AG04450 (cell line): ENCODE measurements at places on chromosomes 3 and 15.

- peak; percentile 44 for DNase-seq
These were observed 79.8 kb downstream of the PLCH1 start for GRCh38 chr3:155664925-155665695.

DNA sequence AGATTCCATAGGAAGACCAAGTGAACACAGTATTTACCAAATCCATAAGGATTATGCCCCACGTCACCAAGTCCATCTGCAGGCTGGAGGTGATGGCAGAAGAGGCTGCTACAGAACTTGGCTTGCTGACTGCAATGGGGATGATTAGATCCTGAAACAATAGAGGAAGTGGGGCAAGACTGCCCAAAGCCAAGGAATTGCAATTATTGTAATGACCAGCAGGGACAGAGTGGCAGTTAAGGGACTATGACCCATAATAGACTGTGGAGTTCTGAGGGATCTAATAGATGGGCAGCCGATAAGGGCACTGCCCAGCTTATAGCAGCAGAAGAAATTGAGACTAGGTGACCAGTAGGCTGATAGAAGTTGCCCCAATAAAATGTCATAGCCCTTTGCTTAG lies 108.4 kb downstream of the MINAR1 start:
- no peak for DNase-seq

GRCh38 chr3:70863049-70863448 lies 550.6 kb upstream of the MDFIC2 start:
- no peak for DNase-seq

GRCh38 chr15:75723847-75724660 lies 11.4 kb upstream of the CSPG4 start:
- peak; percentile 87 for DNase-seq

- no peak for DNase-seq
These were observed 5.6 kb downstream of the RTP3 start for GRCh38 chr3:46503200-46503874.

DNA sequence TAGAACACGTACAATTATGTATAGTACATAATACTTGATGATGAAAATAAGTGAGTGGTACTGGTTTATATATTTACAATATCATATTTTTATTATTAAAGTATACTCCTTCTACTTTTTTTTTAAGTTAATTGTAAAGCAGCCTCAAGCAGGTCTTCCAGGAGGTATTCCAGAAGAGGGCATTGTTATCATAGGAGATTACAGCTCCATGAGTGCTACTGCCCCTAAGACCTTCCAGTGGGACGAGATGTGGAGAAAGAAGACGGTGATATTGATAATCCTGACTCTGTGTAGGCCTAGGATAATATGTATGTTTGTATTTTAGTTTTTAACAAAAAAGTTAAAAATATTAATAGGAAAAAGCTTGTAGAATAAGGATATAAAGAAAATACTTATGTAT lies 40.3 kb upstream of the SCN5A start:
- no peak for DNase-seq

- no peak for DNase-seq
These were observed 21.6 kb downstream of the BUB1B start for GRCh38 chr15:40182358-40183029.

DNA sequence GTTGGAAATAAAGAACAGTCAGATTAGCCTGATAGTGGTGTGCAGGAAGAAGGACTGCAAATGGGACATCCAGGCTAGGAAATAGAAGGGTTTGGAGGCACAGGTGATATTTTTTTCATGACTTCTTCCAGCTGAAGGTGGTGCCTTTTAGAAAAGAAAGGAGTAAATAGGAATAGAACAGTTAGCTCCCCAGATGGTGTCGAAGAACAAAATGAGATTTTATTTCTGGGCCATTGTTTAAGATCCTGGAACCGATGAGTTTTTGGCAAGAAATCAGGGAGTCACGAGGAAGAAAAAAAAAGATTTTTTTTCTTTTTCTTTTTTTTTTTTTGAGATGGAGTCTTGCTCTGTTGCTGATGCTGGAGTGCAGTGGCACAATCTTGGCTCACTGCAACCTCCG lies 9.8 kb upstream of the NCK1 start:
- no peak for DNase-seq

- DNase-seq: no peak
These were observed 293.4 kb upstream of the TBC1D5 start for GRCh38 chr3:18035641-18036449.

DNA sequence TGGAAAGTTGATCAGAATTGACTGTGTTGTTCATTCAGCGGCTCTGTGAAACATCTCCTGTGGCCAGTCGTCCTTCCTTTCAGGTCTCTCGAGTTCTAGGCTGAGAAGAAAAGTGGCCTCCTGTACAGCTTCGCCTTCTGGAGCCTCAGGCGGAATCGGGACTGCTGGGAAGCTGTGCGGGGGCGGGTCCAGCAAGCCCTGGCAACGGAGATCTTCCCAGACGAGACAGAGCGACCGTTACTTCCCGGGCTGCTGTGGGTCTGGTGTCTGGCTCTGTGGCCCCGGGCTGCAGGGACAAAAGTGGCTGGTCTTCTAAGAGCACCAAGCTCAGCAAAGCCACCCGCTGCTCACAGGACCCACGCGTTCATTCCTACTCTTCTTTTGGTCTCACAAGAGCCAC lies 88.6 kb upstream of the CACNA2D3 start:
- DNase-seq: no peak

GRCh38 chr3:15520185-15520584 lies 1.3 kb downstream of the COLQ start:
- no peak for DNase-seq

DNA sequence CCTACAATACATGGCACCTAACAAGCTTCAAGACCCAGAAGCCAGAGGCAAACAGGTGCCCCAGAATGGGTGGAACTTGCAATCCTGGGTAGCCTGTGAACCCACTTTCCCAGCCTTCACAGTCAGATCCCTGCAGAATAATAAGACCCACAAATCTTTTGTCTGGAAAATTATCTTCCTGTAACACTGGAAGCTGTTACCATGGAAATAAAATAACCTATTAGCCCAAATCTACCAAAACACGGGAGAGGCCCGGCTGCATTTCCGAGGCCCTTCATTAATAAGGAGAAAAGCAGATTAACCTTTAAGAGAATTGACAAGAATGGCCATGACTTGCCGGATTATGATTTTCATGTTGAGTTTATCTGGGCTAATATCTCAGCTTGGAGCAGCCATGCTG lies 256.1 kb upstream of the PROK2 start:
- DNase-seq: no peak

GRCh38 chr15:101613130-101614000 lies 38.8 kb downstream of the TM2D3 start:
- DNase-seq: no peak

DNA sequence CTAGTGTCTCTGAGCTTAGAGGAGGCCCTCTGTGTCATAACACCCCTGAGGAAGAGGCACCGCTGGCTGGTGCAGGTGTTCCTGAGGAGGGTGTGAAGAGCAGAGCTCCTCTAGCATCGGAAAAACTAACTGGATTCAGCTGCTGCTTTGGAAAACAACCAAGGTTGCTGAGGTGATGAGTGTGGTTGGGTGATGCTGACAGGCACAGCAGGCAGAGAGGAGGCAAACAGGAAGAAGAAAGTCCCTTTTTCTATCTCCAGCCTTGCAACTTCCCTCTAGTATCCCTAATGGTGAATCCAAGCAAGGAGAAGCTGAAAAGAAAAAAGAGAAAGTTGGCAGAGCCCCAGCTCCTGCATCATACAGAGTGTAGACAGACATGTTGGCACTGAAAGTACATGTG lies 3.8 kb upstream of the OR4F15 start:
- peak; percentile 48 for DNase-seq

- DNase-seq: no peak
These were observed 17.3 kb downstream of the CCDC54 start for GRCh38 chr3:107394502-107394901.

GRCh38 chr3:82509106-82509842 lies 747.8 kb upstream of the GBE1 start:
- DNase-seq: no peak

DNA sequence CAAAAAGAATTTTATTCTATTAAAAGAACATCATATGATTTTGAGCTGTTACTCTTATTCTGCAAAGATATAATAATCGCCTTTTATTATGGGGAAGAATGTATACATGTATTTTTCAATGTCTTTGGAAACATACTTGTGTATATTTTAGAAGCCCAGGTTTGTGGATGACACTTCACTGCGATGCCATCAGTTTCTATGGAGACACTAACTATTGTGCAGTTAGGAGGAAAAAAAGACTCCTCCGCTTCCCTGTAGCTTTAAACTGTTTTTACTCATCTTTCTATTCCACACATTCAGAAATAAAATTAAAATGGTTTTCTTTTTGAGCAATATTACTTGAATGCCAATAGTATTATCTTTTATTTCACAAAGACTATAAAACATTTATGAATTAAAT lies 305.0 kb downstream of the NLGN1 start:
- no peak for DNase-seq

DNA sequence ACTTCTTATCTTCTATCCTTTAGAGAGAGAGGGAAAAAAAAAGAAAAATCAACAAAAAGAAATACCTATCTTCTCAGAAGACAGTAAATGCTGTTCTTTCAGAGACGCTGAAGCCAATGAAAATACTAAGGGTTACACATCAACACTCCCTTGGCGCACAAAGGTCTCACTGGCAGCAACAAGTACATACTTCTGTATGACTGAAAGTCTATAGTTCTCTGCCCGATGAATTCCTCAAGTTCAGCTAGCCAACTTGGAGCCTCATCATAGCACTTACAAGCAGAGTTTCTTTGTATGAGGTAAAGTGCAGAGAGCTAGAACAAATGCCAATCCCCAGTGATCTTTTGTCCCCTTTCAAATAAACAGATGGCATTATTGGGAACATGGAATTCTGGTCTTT lies 62.7 kb downstream of the CPNE4 start:
- no peak for DNase-seq

DNA sequence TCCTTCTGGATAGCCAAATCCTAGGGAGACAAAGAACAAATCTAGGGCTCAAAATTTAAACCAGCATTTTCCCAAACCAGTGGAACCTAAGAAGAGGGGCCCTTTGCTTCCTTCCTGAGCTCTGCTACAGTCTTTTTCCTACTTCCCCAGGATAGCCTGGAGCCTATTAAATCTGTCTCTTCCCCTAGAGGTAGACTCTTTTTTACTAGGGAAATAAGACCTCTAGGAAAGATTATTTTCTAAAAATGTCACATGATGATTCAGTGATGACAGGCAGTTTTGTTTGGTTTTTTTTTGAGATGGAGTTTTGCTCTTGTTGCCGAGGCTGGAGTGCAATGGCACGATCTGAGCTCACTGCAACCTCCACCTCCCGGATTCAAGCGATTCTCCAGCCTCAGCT lies 18.5 kb downstream of the RMDN3 start:
- DNase-seq: no peak

GRCh38 chr3:31444220-31445142 lies 88.2 kb upstream of the STT3B start:
- no peak for DNase-seq

- no peak for DNase-seq
These were observed 53.4 kb downstream of the DUT start for GRCh38 chr15:48384616-48385015.

DNA sequence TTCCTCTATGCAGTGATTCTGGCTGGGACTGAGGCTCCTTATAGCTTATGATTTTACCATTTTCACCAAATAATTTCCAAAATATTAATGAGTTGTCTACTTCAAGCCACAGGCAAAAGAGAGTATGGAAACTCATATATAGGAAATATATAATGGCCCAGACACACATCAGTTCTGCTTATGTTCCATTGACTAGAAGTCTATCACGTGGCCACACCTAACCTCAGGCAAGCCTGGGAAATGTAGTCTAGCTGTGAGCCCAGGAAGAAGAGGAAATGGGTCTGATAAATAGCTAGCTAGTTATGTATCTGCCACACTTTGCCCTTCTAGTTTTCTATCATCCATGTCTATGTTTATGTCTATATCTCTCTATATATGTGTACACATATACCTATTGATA lies 195.1 kb downstream of the OTOL1 start:
- no peak for DNase-seq

DNA sequence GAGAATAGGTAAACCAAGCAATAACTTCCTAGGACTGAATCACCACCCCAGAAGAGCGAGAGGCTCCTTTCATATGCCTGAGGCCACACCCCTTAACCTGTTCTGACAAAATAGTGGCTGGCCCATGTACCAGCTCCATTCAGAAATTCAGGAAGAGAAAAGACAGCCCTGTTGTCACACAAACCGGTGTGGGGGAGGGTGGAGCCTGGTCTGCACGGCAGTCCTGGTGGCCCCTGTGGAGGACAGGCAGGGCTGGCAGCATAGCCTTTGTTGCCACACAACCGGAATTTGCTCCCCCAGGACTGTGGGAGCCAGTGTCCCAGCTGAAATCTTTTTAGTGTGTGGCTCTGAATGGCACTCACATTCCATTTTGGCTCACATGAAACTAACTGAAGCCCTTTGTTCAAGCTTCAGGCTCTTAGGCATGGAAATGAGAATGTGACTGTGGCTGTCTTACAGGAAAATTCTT lies 23.8 kb downstream of the RLBP1 start:
- no peak for DNase-seq

DNA sequence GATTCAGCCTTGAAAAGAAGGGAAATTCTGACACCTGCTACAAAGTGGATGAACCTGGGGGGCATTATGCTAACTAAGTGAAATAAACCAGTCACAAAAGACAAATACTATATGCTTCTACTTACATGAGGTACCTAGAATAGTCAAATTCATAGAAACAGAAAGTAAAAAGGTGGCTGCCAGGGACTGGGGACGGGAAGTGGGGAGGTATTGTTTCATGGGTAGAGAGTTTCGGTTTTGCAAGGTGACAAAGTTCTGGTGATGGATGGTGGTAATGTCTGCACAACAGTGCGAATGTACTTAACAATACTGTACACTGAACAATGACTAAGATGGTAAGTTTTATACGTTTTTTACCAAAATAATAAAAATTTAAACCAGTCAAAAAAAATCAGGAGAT lies 4.8 kb downstream of the IDH2 start:
- no peak for DNase-seq

GRCh38 chr3:58163234-58163633 lies 47.5 kb downstream of the DNASE1L3 start:
- DNase-seq: peak; percentile 30

- DNase-seq: peak; percentile 16
These were observed 66.9 kb downstream of the RNF13 start for GRCh38 chr3:149879872-149880271.

DNA sequence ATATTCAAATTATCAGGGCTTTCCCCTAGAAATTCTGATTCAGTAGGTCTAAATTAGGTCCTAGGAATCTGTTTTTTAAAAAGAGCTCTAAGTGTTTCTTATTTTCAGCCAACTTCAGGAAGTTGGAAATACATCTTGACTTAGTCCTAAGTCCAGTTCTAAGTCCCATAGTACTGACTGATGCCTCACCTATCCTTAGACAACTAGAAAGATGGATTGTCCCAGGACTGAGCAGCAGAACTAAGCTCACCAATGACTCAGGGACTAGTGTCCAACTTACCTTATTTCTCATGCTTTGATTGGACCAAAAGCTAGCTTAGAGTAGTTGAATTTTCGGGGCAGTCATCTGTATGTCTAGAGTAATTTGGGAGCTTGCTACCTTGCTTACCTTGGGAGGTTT lies 26.2 kb upstream of the C3orf38 start:
- no peak for DNase-seq
